NCI-H526 (cell line): ENCODE measurements at places on chromosomes 1 and 21.

DNA sequence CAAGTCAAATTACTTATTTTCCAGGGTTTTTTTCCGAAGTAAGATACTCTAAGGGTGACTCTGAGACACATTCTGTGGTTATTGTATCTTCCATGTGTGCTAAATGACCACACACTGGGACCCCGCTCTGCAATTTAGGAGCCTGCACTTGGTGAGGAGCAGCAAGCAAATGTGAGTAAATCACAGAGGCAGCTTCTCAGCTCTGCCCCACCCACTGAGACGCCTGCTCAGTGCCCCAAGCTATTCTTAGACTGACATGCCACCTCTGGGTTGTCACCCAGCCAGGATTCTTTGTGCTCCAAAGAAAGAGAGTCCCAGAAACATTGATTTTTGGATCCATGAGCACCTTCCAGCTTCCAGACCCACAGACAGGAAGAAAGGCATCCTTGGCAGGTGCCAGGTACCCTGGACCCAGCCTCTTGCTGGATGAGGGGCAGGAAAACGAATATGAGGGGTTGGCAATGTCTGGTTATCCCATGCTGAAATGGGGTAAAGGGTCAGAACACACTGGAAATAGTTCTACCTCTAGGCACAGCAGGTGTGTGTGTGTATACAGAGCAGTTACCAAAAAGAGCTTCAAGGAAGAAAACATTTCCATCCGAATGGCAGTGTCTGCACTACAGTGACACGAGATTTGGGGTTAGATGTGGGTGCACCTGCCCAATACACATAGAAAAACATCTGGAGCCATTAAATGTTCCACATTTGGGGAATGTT is 41.2 kb downstream of the TNR start:
- no peak for DNase-seq

GRCh38 chr1:202067188-202067974 is 55.3 kb upstream of the GPR37L1 start:
- no peak for DNase-seq

- DNase-seq, result no peak
These were observed 32.8 kb downstream of the ARID1A start for GRCh38 chr1:26728645-26729044.

- peak; percentile 85 for DNase-seq
These were observed 4.0 kb downstream of the GLMP start for GRCh38 chr1:156291226-156292061.

GRCh38 chr1:214369364-214369763 is 88.4 kb downstream of the SMYD2 start:
- DNase-seq, result no peak

- no peak for DNase-seq
These were observed 198.6 kb upstream of the EDN2 start for GRCh38 chr1:41682845-41683625.

DNA sequence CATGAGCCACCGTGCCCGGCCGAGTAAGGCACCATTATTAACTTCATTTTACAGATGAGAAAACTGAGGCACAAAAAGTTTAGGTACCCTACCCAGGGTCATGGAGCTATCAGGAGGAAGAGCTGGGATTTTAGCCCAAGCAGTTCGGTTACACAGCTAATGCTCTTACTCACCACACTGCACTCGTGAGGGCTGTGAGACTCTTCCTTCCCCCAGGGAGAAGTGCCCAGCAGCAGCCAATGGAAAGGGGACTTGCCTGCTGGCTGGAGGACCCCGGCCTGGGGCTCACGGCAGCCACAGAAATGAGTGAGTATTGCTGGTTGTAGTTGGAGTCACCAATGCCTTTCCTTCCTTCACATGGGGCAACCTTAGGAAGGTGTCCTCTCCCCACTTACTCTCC is 5.2 kb upstream of the CSF1 start:
- no peak for DNase-seq

- peak; percentile 42 for DNase-seq
These were observed 91.8 kb downstream of the FOXD2 start for GRCh38 chr1:47529520-47530098.

DNA sequence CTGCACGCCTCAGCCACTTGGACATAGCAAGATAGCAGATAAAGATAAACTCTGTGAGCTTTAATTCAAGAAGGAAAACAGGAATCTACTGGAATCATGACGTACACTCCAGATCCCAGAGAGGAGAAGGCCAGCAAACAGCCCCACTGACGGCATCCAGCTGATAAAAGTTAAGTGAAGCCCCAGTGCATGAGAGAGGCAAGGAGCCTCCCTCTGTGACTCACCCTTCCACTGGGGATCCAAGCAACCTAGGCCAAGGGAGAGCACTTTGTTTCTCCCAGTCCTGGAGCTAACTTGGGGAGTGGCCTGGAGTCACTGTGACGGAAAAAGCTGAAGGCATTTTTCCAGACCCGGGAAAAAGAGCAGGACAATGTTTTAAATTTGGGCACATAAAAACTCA is 270.0 kb downstream of the AKT3 start:
- DNase-seq, result no peak
